HCEC 1CT (cell line): ENCODE measurements at places on chromosomes 4 and X.

DNA sequence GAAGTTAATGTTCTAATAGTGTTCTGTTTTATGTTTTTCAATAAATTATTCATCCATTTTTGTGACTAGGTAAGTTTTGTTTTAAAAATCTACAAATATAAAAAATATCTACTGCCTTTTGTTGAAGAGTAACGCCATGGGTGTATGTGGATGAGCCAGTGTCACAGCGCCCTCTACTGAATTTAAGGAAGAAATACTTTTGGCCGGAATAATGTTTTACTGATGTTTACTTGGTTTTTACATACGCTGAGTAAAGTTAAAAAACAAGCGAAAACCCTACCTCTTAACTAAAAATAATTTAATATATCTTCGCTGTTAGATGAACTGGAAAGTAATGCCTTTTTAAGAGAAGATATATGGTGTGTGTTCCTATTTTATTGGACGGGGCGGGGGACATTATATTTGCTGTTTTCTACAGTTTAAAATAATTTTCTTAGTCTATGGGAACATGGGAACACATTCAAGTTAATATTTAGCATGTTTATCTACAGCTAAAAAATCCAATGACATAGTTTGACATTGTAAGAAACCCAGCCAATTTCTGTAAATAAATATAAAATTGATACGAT is 86.1 kb downstream of the CPE start:
- DNase-seq, result peak; percentile 41

DNA sequence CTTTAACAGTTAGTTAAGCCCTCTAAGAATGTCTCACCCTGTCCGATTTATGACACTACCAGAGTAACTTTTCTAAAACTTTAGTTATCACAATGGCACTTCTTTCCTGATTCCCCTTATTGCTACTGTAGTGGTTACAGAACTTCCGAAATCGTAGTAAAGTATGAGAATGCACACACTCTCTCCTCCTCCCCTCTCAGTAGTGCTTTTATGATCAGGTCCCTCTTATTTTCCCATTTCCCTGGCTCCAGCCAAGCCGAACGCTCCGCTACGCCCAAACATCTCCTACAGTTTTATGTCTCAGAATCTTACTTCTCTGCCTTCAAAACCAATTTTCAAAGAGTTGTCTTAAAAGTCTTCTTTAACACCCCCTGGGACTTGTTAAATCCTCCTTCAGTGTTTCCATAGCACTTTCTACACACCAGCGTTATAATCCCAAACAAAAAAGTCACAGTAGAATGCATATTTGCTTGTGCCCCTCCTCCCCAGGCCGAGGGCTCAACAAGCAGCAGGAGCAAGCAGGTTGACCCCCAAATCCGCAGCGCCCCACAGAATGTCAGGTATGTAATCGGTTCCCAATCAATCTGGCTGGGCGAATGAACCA is 671 bp downstream of the HPF1 start:
- DNase-seq, result no peak

DNA sequence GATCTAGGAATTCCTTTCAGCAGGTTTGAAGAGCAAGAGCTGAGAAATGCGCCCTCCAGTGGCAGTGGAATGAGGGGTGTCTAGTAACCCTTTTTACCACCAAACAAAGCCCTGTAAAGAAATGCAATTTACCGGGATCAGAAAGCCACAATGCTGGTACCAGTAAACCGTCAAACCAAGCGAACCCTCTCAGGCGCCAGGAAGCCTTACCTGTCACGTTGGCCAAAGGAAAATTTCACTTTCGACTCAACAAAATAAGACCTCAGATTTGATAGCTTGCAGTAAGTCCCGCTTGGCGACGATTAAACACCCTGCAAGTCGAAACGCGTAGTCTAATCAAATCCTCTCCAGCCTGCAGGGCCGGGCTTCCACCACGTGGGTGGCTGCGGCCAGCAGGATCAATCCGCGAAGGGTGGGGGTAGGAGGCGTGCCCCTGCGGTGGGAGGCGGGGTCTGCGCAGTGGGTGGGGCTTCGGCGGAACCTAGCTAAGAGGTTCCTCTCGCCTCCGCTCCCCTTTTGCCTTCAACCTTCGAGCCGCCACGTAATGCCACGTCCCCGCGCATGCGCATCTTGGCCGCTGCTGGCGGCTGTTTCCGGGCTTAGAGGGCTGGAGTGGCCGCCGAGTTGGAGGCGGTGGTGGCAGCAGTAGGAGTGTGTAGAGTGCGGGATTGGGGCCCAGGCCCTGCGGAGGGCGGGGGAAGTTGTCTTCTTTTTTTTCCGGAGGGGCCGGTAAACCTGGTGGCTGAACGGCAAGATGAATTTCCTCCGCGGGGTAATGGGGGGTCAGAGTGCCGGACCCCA is at the start of gene USO1:
Gene USO1, plus strand, starts transcription at position 512 of the 801 bp plus-strand sequence. Its CDS starts 243 bp downstream, at position 755.
- peak; percentile 93 for DNase-seq

DNA sequence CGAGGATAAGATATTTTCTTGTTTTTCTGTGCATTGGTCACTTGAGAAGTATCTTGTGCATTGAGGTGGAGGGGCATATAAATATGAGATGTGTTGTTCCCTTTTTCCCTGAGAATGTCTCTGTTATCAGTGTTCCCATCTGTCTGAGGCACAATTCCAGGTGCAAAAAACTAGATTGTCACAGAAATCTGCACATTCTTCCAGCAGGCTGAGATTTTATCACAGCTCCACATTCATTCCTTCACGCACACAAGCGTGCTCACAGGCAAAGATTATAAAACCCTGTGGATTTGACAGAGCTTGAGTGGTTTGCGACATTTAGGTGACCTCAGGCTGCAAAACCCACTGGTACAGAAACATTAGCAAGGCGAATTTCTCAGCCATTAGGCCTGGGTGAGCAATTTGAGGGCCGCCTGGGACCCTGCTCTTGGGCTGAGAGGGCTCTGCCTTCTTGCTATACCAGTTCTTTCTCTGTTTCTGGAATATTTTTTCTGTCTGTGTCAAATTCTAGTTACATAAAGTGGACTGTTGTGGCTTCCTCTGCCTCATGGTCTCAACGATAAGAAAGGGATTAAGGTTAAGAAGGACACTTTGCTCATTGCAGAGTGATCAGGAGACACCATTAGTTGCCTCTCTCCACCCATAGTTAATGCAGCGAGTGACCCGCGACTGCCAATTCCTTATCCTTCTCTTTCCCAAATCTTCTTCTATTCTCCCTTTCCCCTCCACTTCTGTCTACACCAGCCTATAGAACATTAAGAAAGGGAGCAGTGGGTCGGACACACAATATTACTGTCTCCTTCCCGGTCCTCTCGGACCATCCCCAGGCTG is 86.7 kb upstream of the C1QTNF7 start:
- no peak for DNase-seq

GRCh38 chrX:118723376-118723775 is 4.0 kb upstream of the IL13RA1 start:
- DNase-seq, result no peak

GRCh38 chrX:11397680-11398079 is 104.5 kb downstream of the AMELX start:
- DNase-seq, result no peak

- peak; percentile 36 for DNase-seq
Observed at GRCh38 chr4:87973283-87974169, 2.0 kb upstream of the SPP1 start.

- DNase-seq, result no peak
Observed at GRCh38 chr4:71095141-71095540, 101.7 kb downstream of the DCK start.

GRCh38 chrX:136030303-136031191 is 45.3 kb downstream of the SLC9A6 start:
- peak; percentile 34 for DNase-seq

- DNase-seq, result no peak
Observed at GRCh38 chrX:145825896-145826295, 8.3 kb downstream of the SLITRK2 start.

DNA sequence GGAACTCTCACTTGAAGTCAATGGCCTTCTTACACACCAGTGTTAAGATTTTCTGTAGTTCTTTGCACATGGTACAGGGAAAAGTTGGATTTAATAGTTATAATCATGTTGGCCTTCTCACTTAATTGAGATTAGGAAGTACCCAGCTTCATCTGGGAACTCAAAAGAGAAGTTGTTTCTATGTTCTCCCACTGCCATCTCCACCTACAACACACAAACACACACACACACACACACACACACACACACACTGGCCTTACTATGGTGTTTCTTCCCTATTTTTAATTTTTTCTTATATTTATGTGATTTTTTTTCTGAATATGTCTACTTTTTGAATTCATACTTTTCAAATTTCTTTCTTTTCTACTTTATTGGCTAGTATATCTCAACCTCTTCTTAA is 10.0 kb upstream of the CHIC2 start:
- DNase-seq, result no peak

GRCh38 chr4:2395584-2395983 is 22.9 kb downstream of the ZFYVE28 start:
- DNase-seq, result no peak

DNA sequence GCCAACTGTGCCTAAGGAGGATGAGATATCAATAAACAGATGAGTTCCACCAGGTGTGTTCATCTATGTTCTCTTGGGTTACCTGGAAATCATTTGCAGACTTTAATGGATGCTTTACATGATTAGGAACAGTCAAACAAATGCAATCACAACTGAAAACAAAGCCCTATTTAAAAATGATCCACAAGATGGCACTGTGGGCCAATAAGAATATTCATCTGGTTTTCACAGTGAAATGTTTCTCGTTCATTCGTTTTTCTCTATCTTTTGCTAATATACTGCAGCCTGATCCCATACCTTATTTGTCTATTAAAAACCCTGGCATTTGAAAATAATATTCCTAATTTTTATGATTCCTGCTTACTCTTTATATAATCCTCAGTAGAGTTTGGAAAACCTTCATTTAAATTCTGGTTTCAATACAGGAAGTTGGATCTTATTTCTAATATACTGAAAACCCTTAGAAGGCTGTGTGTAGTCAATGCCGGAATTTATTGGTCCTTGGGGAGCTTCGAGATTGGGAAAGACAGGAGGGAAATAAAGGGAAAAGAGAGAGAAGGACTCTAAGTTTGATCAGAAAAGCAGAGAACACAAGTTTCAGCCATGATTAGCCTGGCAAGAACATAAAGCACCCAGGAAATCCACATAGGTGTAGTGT is 63.8 kb upstream of the TAPT1 start:
- DNase-seq, result peak; percentile 4

GRCh38 chr4:83535520-83536361 is at the start of gene GPAT3:
Gene GPAT3, plus strand, starts transcription at chr4:83536108. Its CDS starts 515 bp downstream, at chr4:83536623.
- DNase-seq, result peak; percentile 45

DNA sequence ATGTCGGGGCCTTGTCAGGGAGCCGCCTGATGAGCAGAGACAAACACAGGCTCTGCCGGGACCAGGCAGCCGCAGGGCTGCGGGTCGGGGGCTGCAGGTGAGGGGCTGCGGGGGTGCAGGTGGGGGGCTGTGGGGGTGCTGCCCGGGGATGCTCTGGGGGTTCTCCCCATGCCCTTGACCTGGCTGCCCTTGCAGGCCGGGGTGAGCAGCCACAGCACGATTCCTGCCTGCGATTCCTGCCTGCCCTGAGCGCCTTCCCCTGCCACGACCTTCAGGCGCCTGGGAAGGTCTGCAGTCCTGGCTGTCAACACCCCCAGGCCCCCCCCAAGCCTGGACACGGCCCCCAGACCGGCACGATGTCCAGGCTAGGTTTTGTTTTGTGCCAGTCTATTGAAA is 106.3 kb downstream of the FAM53A start:
- DNase-seq, result no peak

DNA sequence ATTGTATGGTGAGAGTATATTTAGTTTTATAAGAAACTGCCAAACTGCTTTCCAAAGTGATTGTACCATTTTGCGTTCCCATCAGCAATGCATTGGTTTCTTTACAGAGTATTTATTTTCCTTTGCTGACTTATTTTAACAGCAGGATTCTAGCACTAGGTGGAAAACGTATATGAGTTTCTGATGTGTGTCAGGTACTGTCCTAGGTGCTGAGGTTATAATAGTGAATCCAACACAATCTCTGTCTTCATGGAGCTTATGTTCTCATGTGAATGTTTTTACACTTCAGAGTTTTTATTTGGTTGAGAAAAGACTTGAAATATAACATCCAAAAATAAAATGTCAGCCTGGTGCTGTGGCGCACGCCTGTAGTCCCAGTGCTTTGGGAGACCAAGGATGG is 4.0 kb downstream of the REPS2 start:
- DNase-seq, result no peak

- DNase-seq, result no peak
Observed at GRCh38 chrX:24167719-24168472, 18.4 kb downstream of the ZFX start.

DNA sequence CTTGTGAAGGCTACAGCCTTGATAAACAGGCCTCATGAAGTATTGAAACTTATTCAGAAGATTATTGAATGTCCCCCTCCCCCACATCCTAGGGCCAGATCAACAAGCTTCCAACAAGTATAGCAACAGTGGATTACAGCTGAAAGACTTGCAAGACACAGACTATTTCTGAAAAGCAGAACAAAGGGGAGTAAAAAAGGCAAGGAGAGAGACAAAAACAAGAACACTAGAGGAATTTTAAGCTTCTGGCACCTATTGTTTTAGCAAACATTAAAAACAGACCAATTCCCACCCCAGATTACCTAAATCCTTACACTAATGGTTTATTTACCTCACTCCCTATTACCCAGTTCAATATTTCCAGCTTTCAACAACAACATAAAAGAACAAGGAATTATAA is 446.3 kb upstream of the FSTL5 start:
- DNase-seq, result no peak

DNA sequence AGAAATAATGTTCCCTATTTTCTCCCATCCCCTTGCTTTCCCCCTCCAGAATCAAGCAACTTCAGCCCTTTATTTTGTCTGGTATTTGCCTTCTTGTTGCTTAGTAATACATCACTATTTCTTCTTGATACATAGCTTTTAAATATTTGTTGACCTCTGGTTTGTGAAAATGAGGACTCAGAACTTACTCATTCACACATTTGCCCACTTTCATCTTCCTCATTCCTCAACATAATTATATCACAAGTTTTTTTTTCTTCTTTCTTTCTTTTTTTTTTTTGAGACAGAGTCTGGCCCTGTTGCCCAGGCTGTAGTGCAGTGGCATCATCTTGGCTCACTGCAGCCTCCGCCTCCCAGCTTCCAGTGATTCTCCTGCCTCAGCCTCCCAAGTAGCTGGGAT is 28.9 kb upstream of the NDUFC1 start:
- peak; percentile 35 for DNase-seq

GRCh38 chr4:30330894-30331652 is 389.1 kb upstream of the PCDH7 start:
- no peak for DNase-seq

- peak; percentile 25 for DNase-seq
Observed at GRCh38 chr4:156598138-156598681, 373.4 kb downstream of the PDGFC start.

DNA sequence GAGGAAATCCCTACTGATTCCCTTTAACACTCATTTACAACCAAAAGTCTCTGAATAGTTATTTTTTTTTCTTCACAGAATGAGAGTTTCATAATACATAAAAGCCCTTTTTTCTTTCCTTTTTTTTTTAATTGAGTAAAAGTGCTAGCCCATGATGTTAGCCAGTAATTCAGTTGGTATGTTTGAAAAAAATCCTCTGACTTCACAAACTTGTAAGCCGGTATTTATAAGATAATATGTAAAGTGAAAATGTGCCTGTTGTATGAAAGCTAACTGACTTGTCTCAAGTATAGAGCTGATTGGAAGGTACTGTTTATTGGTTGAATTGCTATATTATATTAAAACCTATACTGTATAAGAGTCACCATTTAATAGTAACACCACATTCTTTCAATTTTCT is 70.2 kb upstream of the NEIL3 start:
- no peak for DNase-seq
